ENCODE measurements at places on chromosomes 5 and 9. TPM values are rescaled to one million over a fixed set of nuclear protein-coding genes. Genes with fewer than 3 reads are reported as not detected.

RMRP gene
- polyA plus RNA-seq: not detected

SPATA31E1 gene
- not detected for polyA plus RNA-seq

CCDC152 gene
- 11.6 TPM for polyA plus RNA-seq

FBXO4 gene
- 14.5 TPM for polyA plus RNA-seq

TLX3 gene
- 0.10 TPM for polyA plus RNA-seq

TNFSF15 gene
- 6.2 TPM for polyA plus RNA-seq

BASP1 gene
- polyA plus RNA-seq: 96.0 TPM

ANKRD55 gene
- 1.6 TPM for polyA plus RNA-seq

PCDHA3 gene
- 0.49 TPM for polyA plus RNA-seq

LPAR1 gene
- polyA plus RNA-seq: 28.2 TPM

SUSD3 gene
- polyA plus RNA-seq: 8.0 TPM

SLC23A1 gene
- 17.0 TPM for polyA plus RNA-seq

CARD9 gene
- 2.7 TPM for polyA plus RNA-seq

SHISAL2B gene
- polyA plus RNA-seq: 0.14 TPM

- DNase-seq: no peak
Measured at GRCh38 chr5:59351076-59351794, 542.3 kb downstream of the PDE4D start.

GRCh38 chr5:72064801-72065570 is 42.3 kb upstream of the MAP1B start:
- no peak for DNase-seq

- no peak for DNase-seq
Measured at GRCh38 chr5:37552770-37553719, 173.9 kb downstream of the WDR70 start.

DNA sequence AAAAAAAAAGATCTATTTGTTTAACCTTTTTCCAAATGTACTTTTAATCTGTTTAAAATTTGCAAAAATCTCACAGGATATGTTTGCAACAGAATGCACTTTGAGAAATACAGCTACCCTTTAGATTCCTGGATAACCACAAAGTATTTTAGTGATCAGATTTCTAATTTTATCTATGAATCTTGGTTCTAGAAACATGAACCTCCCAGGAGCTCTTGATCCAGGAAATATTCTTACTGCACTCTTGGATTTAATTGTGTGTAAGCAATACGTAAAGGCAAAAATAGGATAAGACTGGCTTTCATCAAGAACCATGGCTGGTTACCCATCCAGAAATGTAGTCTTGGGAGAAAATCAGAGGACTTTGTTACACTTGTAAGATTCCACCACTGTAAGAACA is 1581.8 kb upstream of the WWC1 start:
- DNase-seq: no peak

GRCh38 chr9:119432428-119432827 is 63.2 kb upstream of the BRINP1 start:
- DNase-seq: no peak

DNA sequence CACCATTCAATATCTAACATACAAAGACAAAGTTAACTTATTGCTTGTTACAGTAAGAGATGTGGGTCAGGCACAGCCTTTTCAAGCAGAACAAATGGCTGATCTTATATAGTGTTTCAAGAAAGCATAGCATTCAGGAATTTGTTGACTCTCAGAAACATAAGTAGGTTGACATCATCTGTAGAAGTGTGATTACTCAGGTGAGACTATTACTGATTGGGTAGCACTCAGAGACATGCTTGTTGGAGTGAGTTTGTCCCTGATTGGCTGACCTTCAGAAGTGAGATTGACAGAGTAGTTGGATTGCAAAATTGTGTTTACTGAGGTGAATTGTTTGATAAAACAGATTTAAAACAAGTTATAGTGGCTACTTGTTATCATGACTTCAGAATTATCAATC is 30.7 kb upstream of the TNPO1 start:
- no peak for DNase-seq

DNA sequence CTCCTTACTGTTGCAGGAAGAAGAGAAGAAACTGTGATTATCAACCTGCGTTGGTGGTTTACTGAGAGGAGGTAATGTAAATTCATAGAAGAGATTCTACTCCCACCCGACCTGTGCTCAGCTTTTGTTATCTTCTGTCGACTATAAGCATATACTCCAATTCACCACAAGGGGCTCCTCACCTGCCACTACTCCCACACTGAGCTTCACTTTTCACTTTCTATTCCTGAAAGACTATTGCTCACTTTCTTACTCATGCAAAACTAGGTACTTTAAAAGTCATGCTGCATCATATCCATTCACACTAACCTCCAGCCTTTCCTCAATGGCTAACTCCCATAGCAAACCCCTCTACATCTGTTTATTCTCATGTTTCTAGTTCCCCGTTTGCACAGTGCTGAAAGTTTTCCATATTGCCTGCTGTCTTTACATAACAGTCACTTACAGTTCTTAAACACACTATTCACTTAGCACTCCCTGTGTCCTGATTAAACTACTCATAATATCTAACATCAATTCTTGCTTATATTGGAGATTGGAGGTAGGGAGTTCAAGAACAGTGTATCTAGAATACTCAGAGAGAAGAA is 1062.6 kb downstream of the NR2F1-AS1 start:
- DNase-seq: no peak

DNA sequence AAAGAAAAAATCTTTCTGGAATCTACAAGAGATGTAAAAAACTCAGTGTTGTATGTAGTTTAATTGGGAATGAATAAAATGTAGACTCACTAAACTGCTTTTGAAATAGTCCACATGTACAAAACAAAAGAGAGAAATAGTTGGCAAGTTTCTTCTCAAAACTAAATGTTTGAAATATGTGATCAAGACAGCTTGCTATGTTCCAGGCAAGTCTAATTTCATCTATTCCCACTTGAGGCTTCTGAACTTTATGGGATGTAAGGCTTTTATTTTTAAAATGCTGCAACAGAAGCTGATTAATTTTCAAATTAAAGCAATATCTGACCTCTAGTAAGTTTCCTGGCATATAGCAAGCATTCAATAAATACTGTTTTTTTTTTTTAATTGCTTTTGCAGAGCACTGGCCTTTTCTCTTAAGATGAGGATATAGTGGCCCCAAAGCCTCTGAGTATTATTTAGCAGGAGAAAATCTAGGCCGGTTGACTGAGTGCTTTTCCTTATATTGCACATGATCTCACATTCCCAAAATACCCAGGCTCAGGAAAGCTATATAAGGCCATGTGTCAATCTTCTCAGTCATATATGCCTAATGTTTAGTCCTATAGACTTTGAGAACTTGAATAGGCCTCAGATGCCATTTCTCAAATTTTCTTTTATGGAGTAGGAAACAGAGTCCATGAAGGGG is 183.2 kb downstream of the NTRK2 start:
- no peak for DNase-seq

- peak; percentile 48 for DNase-seq
Measured at GRCh38 chr5:54229041-54229780, 81.2 kb downstream of the ARL15 start.

DNA sequence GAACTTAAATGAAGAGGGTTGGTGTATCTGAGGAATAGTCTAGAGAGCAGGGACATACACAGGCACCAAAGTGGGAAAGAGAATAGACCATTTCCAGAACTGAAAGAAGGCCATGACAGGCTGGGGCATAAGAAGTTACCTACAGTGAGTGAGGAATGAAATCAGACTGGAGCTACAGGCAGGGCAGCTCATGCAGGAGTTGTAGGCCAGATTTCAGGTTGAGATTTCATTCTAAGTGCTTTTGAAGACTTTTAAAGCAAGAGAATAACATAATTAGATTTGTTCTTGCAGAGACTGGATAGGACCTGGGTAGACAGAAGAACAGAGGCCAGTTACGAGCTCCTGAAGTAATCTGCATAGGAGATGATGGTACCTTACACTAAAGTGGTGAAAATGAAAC is 280.8 kb downstream of the KIAA0825 start:
- no peak for DNase-seq

GRCh38 chr5:168104811-168105481 is 186.5 kb upstream of the WWC1 start:
- no peak for DNase-seq

GRCh38 chr9:21443849-21444625 is 3.8 kb downstream of the IFNA1 start:
- DNase-seq: no peak

DNA sequence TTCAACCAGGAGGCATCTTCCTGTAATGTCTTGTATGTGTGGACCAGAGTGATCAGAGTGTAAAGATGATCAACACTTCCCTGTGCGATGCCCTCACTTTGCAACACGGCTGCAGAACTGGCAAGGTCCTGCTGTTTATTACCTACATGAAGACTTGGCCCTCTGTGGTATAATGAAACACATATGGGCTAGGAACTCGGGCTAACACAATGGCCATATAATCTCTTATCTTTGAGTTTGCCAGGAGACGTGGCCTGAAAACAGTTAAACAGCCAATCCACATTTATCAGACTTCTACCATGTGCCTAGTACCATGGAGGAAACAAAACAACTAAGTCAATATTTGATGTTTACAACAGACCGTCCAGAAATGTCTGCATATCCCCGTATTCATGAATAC is 145.5 kb downstream of the ZNF462 start:
- DNase-seq: no peak

DNA sequence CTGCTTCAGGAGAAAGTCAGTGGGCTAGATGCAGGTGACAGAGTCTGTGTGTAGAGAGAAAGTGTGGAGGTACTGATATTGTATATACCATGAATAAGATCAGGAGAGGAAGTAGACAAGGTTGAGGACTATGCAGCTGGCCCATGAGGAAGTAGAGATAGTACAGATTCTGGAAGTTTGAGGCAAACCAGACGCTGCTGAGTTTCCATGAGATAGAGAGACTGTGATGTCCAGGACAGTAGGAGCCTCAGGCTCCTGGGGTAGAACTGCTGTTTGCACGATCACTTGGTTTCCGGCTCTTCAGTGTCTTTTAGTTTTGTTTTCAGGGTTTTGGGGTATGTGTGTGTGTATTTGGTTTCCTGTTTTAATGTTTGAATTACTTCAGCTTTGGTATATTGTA is 13.6 kb downstream of the OTULINL start:
- no peak for DNase-seq

DNA sequence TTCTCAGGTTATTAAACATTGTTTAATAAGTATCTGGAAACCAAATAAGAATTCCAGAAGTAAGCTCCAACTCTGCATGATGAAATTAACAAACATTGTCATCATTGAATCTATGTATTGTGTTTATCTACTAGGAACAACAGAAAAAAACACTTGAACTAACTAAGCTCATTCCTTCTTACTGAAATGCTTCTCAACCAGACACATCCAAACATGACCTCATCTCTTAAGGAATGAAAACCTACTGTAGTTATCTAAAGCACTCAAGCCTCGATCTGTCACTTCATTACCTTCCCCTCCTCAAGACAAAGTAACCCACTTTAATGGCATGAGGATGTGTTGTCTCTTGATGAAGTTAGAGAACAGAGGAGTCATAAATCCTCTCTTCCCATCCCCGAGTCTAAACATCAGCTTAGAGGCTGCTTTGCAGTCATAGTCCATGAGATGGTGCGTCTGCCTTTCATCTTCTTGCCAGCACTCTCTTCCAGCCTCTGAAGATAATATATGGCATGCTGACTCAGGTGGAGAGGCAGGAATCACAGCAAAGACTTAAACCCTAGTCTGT is 86.5 kb downstream of the CEMIP2 start:
- no peak for DNase-seq

DNA sequence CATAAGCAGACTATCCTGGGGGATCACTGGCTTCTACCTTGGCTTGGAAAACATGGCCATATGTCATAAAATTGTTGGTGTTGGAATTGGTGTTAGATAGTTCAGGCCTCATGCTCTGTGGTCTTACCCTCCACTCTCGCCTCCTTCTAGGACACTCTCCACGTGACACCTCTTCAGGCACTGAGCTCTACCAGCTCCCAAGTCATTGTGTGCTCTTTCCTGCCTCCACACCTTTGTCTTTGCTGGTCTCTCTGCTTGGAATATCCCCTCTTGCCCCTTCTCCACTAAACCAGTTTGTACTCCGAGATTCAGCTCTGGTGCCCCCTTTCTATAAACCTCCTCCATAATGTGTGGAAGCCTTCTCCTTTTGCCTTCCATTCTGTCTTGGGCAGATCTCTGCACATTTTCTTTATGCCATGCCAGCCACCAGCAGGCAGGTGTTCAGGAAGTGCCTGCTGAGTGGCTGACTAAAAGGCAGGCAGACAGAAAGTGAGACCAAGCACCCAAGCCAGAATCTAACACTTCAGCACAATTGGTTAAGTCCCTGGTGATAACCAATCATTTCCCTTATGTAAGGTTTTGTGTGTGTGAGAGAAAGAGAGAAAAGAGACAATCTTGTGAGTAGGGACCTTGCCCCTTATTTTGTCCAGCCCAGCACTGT is 37.7 kb downstream of the SAR1B start:
- DNase-seq: no peak

DNA sequence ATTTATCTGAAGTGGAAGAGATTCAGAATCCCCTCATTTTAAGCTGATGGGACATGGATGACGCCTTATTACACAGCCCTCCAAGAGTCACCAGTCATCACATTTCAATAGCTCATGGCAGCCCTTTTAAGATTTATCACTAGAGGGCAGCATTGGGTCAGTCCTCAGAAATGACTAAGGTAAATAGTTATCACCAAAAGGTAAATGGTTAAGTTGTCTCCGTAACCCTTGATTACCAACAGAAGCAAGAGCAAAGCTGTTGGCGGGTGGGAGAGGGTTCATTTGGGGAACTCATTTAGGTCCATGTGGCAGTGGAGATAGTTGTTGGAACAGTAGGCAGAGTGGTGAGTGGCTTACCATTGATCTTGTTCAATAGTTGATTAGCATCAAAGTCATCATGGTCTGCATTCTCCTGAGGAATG is 12.0 kb upstream of the C9 start:
- DNase-seq: peak; percentile 41

- DNase-seq: no peak
Measured at GRCh38 chr5:151700820-151701219, 14.1 kb upstream of the SPARC start.

- no peak for DNase-seq
Measured at GRCh38 chr5:116733991-116734975, 159.7 kb upstream of the SEMA6A start.

GRCh38 chr5:94746731-94747124 is 128.3 kb downstream of the SLF1 start:
- DNase-seq: no peak

- no peak for DNase-seq
Measured at GRCh38 chr5:158086856-158087255, 227.9 kb upstream of the CLINT1 start.

All from right renal pelvis (tissue), 4 donors.